Suprapubic skin (tissue), 4 donors: ENCODE measurements at places on chromosomes 4 and X.
A peak's percentile ranks its signal among the peaks of the same experiment; 100 is the strongest.

DNA sequence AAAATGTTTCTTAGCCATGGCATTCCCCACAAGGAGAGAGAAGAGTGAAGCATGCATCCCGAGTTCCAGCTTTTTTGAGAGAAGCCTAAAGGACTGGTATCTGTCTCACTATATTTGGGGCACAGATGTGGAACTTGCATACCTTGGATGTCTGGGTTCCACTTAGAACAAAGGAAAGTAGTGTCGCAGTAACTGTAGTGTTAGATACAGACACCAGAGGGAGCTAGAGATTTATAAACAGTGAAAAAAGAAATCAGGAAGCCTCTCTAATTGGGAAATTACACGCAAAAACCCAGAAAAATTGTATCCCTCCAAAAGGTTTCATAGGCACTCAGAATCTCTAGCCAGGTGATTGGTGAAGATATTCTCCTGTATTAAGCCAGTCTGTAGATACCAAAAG lies 34.4 kb downstream of the AGTR2 start:
- no peak for DNase-seq

GRCh38 chrX:133555782-133556458 lies 140.6 kb upstream of the GPC4 start:
- DNase-seq: no peak

GRCh38 chrX:1281521-1281920 lies 12.9 kb downstream of the CSF2RA start:
- no peak for DNase-seq

- no peak for DNase-seq
Observed at GRCh38 chrX:17601441-17602200, 135.7 kb upstream of the SCML1 start.

DNA sequence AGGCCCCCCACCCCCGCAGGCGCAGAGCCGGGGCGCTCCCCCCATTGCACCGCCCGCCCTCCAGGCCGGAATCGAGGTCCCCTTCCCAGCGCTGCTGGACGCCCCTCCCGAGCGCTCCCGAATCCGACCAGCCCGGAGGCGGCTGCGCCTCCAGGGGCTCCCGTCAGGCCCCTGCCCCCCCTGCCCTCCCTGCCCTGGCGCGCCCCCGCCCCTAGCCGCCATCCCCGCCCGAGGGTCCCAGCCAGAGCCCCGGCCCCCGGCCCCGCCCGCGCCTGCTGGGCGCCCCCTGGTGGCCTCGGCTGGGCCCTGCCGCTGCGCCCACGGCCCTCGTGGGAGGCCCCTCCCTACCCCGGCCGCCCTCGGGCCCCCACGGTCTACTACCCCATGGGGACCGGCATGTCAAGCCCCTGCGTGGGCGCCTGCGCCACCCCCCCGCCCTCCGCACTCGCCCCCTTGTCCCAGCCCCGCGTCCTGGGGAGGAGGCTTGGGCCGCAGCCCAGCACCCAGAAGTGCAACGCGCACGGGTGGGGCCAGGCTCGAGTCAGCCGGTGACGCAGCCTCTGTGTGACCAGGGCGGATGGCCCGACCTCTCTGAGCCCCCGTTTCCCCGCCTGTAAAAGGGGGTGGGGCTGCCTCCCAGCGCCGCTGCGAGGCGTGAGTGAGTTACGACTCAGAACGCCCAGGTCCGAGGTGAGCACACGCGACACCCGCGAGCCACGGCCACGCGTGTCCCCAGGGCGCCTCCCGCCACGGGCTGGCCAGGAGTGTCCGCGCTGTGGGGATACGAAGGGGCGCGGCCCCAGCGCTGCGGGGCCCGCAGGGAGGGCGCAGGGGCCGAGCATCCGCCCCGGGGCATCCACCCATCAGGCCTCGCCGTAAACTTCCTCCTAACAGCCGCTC lies 104.9 kb downstream of the FAM53A start:
- peak; percentile 93 for DNase-seq
